Cerebellar cortex (tissue), 1 donor: ENCODE measurements at places on chromosomes 11 and 22.
A peak's percentile ranks its signal among the peaks of the same experiment; 100 is the strongest.

DNA sequence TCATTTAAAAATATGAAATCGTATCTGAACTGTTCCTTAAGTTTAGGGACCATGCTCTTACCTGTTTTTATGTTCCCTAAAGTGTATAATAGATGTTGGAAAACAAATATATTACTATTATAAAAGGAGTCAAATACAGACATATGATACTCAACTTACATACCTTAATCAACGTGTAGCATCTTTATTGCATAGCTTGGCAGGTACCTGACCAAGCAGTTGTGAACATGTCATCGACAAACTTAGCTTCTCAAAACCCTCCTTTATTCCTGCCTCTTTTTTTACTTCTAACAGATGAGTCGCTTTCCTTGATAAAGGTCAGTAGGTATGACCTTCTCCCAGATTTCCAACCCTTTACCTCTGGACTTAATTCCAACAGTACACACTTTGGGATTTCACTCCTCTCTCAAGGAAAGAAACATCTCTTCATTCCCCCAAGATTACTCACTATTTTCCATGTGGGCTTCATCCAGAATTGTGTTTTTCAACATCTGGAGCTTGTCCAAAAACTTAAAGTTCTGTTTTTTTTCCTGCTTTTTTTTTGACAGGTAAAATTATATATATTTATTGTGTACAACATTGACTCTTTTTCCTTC, 11.9 kb downstream of the HIPK3 start:
- DNase-seq: no peak

- DNase-seq: no peak
Observed at GRCh38 chr11:105206633-105207032, 67.1 kb upstream of the CARD18 start.

DNA sequence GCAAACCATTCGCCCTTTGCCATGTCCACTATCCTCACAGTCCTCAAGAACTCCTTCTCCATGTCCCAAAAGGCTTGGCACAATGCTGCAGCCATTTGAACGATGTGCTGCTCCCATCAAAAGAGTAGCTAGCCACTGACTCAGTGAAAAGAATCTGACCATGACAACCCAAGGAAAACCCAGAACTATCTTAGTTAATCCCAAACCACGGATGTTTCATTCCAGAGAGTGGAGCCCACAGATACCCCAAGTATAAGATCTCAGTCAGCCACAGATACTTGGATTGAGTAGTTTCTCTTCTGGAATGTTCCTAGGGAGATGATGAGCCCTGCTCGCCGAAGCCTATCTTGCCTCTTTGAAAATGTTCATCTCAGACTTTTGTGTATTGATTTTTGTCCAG, 176.9 kb downstream of the NAV2 start:
- no peak for DNase-seq

GRCh38 chr22:48536541-48537342, 1290.9 kb downstream of the BRD1 start:
- peak; percentile 89 for DNase-seq

GRCh38 chr22:19016081-19016766, 80.1 kb upstream of the PRODH start:
- peak; percentile 36 for DNase-seq

DNA sequence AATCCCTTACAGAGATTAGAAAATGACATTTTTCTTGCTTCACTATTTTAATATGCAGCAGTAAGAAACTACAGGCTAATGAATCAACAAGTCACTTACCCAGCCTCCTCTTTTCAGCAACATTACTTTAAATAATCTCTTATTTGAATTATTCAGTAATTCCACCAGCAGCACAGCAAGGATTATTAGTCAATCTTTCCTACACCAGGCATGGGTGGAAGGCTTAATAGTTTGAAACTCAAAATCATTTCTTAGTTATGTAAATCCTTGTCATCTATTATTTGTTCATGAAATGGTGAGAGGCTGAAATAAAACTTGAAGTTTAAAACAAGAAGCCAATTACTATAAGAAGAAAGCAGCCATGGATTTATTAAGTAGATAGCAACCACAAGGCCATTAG, 530.5 kb downstream of the KCNA4 start:
- no peak for DNase-seq

- no peak for DNase-seq
Observed at GRCh38 chr11:69298267-69299022, 4.5 kb downstream of the MYEOV start.

DNA sequence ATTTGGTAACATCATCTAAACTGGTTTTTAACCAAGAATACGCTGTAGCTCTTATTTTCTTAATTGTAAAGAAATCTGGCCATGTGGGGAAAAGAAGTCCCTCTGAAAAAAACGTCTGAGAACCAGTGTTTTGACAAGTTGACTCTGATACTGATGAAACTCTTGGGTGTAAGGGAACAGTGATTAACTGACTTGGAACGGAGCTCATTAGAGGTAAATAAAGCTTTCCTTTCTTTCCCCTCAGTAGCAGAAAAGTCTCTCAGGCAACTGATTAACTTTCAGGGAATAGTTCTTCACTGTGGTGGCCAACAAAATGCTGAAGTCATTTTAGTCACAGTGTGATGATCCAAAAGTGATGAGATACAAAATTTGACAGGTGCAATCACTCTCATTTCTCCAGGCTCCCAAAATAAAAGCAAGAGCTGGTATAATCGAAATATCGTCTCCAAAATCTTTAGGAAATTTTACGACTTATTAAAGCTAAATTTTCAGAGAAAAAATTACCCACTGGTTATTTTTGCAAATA, 52.3 kb downstream of the SLC36A4 start:
- no peak for DNase-seq
